Hematopoietic multipotent progenitor cell treated with erythropoietin and hydrocortisone succinate and interleukin-3 and kit ligand, for 15 days (in vitro differentiated cells): ENCODE measurements at places on chromosomes 6 and 20.

DNA sequence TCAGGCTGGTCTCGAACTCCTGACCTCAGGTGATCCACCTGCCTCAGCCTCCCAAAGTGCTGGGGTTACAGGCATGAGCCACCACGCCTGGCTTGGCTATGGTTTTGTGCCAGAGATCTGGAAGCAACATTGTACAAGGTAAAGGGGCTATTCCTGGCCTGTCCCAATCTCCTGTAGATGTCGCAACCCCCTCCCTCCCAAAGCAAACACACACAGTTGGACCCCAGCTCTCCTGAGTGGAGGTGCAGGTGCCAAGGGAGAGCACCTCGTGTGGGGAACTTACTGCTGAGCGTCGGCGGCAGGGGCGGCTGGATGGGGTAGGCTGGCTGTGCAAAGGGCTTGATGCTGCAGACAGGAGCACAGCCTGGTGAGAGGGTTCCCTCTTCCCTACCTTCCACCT lies 8.8 kb downstream of the RPL10A start:
- no peak for DNase-seq

- no peak for DNase-seq
Measured at GRCh38 chr20:22977047-22977785, 57.9 kb upstream of the SSTR4 start.

DNA sequence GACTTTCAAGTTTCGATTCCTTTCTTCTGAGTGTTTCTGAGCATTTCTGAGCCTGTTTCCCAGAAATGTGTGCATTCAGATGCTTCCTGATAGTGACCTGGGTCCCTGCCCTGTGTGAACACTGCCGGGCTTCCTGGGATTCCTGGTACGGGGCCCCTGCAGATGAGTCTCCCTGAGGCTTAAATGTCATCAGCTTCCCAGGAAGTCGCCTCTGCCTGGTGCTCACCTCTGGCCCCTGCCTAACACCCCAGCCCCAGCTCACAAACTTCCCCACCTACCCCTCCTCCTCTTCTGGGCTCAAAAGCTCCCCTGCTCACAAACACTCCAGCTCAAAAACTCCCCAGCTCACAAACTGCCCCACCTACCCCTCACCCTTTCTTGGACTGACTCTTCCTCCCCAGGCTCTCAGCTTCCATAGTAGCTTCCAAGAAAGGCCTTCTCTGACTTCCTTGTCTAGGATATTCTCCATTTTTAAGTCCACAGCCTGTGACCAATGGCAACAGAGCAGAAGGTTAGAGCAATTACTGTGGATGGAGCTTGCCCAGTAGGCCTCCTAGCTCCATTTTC lies 42.0 kb downstream of the TGM2 start:
- no peak for DNase-seq

GRCh38 chr6:26087284-26088115 lies at the start of gene HFE:
Gene HFE (plus strand): TSS chr6:26087429. CDS start chr6:26087441, 12 bp downstream.
- DNase-seq: no peak
